Right lobe of liver (tissue), 6 donors: ENCODE measurements at places on chromosomes 2 and 18. TPM values are rescaled to one million over a fixed set of nuclear protein-coding genes. Genes with fewer than 3 reads are reported as not detected.

The OTX1 gene
- not detected for total RNA-seq

The EFHD1 gene
- 7.3 TPM for total RNA-seq

The NYAP2 gene
- total RNA-seq: not detected

The OSR1 gene
- total RNA-seq: 0.51 TPM

The LYG2 gene
- total RNA-seq: not detected

The MTLN gene
- 25.4 TPM for total RNA-seq

The KLHL14 gene
- not detected for total RNA-seq

DNA sequence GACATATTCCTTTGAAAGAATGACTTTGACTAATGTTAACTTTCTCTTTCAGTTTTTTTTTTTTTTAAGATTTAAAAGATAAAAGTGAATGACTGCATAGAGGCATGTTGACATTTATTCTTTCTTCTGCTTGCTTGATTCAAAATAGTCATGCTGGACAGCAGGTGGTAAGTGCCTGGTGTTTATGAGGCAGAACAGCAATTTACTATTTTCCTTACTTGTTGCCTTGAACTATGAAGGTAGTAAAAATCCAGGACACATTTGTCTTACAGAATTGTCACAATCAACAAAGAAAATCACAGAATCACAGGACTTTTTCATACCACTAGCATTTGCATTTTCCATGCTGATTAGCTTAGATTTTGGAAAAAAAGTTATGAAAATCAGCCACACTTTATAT is 388.3 kb downstream of the CTNNA2 start:
- H3K36me3 ChIP-seq: no peaks in the 10 kb centered on the region
- H3K4me1 ChIP-seq: no peaks in the 10 kb centered on the region
- DNase-seq: no peak
- H3K4me3 ChIP-seq: no peak overlapping the region
- H3K27me3 ChIP-seq: no peaks in the 10 kb centered on the region
- H3K27ac ChIP-seq: no peak overlapping the region

GRCh38 chr2:199984755-199985154 is 29.4 kb downstream of the MAIP1 start:
- H3K4me3 ChIP-seq: no peak overlapping the region
- no peak overlapping the region for H3K27ac ChIP-seq
- H3K4me1 ChIP-seq: no peaks in the 10 kb centered on the region

DNA sequence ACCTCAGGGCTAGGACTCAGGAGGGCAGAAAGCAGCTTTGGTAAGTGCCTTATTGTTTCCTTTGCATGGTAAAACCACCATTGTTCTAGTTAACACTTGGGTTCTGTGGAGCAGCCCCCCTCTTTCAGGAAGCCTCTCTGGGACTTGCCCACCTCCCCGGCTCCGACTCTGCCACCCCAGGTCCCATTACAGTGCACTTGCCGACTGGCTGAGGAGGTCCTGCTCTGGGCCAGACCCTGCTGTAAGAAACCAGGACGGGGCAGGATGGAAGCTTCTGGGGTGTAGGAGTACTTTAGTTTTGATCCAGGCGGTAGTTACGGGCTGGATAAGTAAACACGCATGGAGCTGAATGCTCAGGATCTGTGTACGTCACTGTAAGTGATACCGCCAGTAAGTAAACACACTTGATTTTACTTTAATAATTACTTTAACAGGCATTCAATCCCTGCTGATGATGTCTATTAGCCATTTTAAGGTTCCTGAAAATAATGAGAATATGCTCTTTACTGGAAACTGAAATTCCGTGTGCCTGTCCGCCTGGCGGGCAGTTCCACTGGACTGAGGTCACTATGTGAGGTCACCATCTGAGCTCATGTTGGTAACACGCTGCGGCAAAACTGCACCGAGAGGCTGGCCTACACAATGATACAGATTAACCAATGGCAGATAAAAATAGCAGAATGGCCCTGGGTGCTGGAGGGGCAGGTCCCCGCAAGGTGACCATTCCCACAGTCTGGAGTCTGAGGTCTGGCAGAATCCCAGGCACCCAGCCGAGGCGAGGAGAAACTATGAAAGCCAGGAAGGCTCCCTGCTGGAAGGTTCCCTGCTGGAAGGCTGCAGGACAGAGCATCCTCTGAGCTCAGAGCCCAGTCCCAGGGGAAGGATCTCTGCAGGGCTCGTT is 25.2 kb downstream of the HS1BP3 start:
- no peaks in the 10 kb centered on the region for H3K27me3 ChIP-seq
- H3K36me3 ChIP-seq: peaks cover 3% of the 10 kb centered on the region
- H3K27ac ChIP-seq: peak overlapping the region; percentile 0
- peak; percentile 25 for DNase-seq
- H3K4me3 ChIP-seq: no peak overlapping the region
- no peaks in the 10 kb centered on the region for H3K4me1 ChIP-seq

- no peaks in the 10 kb centered on the region for H3K4me1 ChIP-seq
- no peak overlapping the region for H3K27ac ChIP-seq
- no peaks in the 10 kb centered on the region for H3K27me3 ChIP-seq
- no peak for DNase-seq
- H3K36me3 ChIP-seq: no peaks in the 10 kb centered on the region
- H3K4me3 ChIP-seq: no peak overlapping the region
Measured at GRCh38 chr2:106638580-106638979, 151.4 kb downstream of the CD8B2 start.

- no peak overlapping the region for H3K4me3 ChIP-seq
- no peak overlapping the region for H3K27ac ChIP-seq
- no peak for DNase-seq
- no peaks in the 10 kb centered on the region for H3K36me3 ChIP-seq
- H3K4me1 ChIP-seq: no peaks in the 10 kb centered on the region
Measured at GRCh38 chr2:203786549-203787351, 80.3 kb downstream of the CD28 start.

GRCh38 chr2:86500325-86501083 is 59.3 kb downstream of the KDM3A start:
- H3K27me3 ChIP-seq: no peaks in the 10 kb centered on the region
- no peak for DNase-seq
- no peaks in the 10 kb centered on the region for H3K36me3 ChIP-seq
- H3K27ac ChIP-seq: no peak overlapping the region

- no peak for DNase-seq
- H3K27ac ChIP-seq: no peak overlapping the region
- peaks cover 6% of the 10 kb centered on the region for H3K4me1 ChIP-seq
- H3K4me3 ChIP-seq: no peak overlapping the region
Measured at GRCh38 chr2:140550821-140551220, 1580.0 kb downstream of the LRP1B start.

GRCh38 chr2:191148791-191149190 is 2.0 kb downstream of the STAT4 start:
- no peaks in the 10 kb centered on the region for H3K4me1 ChIP-seq
- no peak overlapping the region for H3K27ac ChIP-seq
- no peak for DNase-seq
- no peaks in the 10 kb centered on the region for H3K36me3 ChIP-seq

DNA sequence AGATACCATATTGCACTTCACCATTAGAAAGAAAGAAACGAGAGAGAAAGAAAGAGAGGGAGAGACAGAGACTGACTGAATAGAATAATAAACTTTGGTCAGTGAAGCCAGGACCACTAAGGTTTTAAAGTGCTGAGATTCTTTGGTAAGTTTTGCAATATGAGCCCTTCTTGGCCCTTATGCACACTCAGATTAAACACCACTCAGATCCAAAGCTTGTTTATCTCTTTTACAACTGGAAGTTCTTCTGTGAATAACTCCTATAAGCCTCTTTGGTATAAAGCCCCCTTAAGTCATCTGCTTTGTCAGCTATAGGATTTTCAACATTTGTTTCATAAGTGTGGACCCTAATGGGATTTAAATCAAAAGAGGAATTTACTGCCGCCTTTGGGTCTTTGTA is 40.8 kb downstream of the PID1 start:
- H3K27ac ChIP-seq: no peak overlapping the region
- no peaks in the 10 kb centered on the region for H3K27me3 ChIP-seq
- no peak overlapping the region for H3K4me3 ChIP-seq
- DNase-seq: no peak
- H3K4me1 ChIP-seq: peaks cover 7% of the 10 kb centered on the region

DNA sequence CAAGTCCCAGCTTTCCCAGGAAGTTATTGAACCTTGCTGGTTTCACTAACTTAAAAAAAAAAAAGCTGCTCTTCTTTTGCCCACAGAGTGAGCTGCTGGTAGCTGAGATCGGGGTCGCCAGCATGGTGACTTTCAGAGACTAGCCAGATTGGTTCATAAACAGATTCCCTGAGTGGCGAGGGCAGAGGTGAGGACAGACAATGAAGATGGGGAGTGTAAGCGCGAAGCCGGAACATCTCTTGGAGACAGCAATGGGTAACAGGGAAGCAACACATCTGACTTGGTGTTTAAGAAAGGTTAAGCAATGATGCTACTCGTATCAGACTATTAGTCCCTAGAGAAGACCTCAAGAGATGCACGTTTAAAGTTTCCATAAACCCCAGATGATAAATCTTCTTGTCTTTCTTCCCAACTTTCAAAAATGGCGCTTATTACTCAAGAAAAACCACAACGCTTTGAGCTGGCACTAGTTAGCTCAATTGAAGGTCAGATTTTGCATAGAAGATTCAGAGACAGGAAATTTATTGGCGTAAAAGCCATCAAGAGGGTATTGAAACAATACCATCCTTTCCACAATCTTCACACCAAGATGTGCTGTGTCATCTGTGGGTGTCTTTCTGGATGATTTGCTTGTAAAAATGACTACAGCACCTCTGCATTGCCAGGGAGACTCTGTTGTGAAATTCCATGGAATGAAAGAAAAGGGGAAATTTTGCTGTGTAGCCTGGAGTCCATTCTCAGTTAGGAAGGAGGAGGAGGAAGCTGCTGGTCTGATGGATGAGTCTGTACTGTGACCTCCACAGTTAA is 193.1 kb upstream of the CXCR4 start:
- no peak for DNase-seq
- no peaks in the 10 kb centered on the region for H3K27me3 ChIP-seq
